ENCODE measurements at places on chromosomes 16 and 17. TPM values are rescaled to one million over a fixed set of nuclear protein-coding genes. Genes with fewer than 3 reads are reported as not detected.

DNA sequence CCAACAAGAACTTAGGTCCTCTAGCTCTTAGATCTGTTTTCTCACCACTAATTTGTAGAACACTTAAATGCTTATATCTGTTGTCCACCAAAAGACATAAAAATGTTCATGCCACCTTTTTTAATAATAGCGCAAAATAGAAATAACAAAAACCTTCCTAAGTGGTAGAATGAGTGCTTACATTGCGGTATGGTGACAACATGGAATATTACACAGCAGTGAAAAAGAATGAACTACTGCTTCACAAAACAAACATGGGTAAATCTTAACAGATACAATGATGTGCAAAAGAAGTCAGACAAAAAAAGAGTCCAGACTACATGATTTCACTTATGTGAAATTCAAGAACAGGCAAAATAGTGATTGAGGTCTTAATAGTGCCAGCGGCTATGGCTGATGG lies 351.1 kb downstream of the CA10 start:
- H3K36me3 ChIP-seq = no peaks in the 10 kb centered on the region
- H3K4me1 ChIP-seq = no peaks in the 10 kb centered on the region
- H3K27ac ChIP-seq = no peak overlapping the region
- DNase-seq = no peak

DNA sequence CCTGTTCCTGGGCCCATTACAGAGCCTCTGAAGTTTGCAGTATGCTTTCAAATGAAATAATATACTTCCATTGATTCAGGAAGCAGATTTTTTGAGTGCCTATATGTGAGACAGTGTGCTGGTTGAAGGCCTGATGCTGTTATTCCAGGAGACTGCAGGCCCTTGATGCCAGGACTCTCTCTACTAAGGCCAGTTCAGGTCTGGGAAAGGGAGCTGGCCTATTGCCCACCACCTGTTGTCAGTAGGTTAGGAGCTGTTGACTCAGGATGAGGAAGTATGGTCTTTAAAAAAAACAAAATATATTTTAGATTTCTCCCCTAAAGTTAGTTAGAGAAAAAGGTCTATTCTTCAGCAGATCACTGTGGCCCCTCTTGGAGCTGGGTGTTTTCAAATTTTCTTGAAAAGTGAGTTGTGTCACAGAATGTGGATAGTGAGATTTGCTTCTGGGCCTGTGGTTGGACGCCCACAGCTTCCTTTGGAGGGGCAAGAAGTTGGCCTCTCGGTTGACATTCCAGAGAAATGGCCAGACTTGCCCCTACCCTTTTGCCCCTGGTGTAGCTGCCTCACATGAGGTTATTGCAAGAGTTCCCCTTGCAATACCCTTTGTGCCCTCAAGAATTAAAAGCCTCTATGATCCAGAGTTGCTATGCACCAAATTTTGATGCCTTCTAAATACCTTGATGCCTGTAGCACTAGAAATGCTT lies 7.9 kb downstream of the ESRP2 start:
- peaks cover 14% of the 10 kb centered on the region for H3K4me1 ChIP-seq
- no peak overlapping the region for H3K4me3 ChIP-seq
- peaks cover 20% of the 10 kb centered on the region for H3K36me3 ChIP-seq
- H3K27me3 ChIP-seq = no peaks in the 10 kb centered on the region
- H3K27ac ChIP-seq = no peak overlapping the region

- H3K36me3 ChIP-seq = peaks cover 90% of the 10 kb centered on the region
- no peaks in the 10 kb centered on the region for H3K4me1 ChIP-seq
- no peak overlapping the region for H3K27ac ChIP-seq
- no peak overlapping the region for H3K4me3 ChIP-seq
- no peaks in the 10 kb centered on the region for H3K27me3 ChIP-seq
- DNase-seq = no peak
Observed at GRCh38 chr17:63819131-63819530, 8.1 kb upstream of the PSMC5 start.

DNA sequence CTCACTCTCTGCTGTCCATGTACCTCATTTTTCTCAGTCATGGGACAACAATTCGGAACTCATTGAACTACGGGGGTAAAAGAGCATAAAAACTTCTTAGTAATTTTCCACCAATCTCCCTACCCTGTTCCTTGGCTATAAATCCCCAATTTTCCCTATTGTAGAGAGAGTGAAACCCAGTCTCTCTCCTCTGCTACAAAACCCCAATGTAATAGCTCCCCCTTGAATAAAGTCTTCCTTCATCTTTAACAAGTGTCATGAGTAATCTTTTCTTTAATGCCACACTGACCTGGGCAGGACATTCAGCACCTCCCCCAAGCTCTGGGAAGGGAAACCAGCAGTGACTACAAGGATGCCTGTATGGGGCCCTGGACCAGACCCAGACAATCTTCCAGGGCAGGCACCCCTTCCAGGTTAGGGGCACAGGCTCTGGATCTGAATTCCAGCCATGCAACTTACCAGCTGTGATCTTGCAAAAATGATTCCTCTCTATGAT lies 10.2 kb upstream of the EIF1 start:
- no peak for DNase-seq
- H3K4me3 ChIP-seq = peak overlapping the region; percentile 25
- peak overlapping the region; percentile 70 for H3K27ac ChIP-seq
- no peaks in the 10 kb centered on the region for H3K27me3 ChIP-seq
- H3K36me3 ChIP-seq = no peaks in the 10 kb centered on the region

DNA sequence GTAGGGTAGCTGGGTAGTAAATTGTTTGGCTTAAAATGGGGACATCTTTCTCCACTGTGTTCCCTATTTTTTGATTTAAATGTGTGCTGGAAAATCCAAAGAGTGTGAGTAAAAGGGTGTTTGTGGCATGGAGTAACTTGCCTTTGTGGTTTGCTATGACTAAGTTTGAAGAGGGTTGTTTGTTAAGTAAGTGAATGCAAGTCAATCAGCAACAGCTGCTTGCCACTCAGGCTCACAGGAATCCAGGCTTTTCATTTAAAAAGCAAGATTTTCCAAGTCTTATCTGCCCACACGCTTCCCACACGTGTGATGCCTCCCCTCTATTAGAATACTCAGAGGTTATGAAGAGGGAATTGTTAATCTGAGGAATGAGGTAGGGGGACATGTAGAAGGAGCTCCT lies 847.7 kb upstream of the RBFOX1 start:
- peak; percentile 42 for DNase-seq
- H3K27ac ChIP-seq = no peak overlapping the region
- H3K27me3 ChIP-seq = no peaks in the 10 kb centered on the region
- H3K36me3 ChIP-seq = no peaks in the 10 kb centered on the region
- H3K4me1 ChIP-seq = no peaks in the 10 kb centered on the region
- H3K4me3 ChIP-seq = no peak overlapping the region

GRCh38 chr16:53816211-53816836 lies 112.4 kb downstream of the FTO start:
- H3K4me3 ChIP-seq = no peak overlapping the region
- no peak overlapping the region for H3K27ac ChIP-seq
- no peaks in the 10 kb centered on the region for H3K27me3 ChIP-seq
- H3K36me3 ChIP-seq = peaks cover 6% of the 10 kb centered on the region
- peaks cover 25% of the 10 kb centered on the region for H3K4me1 ChIP-seq

Gene NKD1
- 87.8 TPM for total RNA-seq

DNA sequence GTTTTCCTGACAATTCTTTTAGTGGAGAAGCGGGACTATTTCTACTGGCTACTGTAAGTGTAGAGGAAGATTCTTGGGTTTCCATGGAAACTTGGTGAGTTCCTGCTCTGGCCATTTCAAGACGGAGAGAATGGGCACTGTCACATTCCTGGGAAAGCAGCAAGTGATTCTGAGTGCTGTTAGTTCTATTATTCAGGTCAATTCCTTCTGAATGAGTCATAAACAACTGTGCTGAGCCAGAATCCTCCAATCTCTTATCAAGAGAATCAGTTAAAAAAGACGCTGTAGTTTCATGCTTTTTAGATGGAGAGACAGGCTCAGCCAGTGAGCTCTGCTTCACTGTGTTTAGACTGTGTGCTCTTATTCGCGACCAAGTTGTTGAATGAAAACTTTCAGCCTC lies 19.6 kb downstream of the AKAP10 start:
- no peak for DNase-seq
- peak overlapping the region; percentile 44 for H3K27ac ChIP-seq
- peaks cover 21% of the 10 kb centered on the region for H3K4me1 ChIP-seq
- H3K27me3 ChIP-seq = no peaks in the 10 kb centered on the region

GRCh38 chr17:9240659-9241370 lies 219.5 kb downstream of the NTN1 start:
- peak overlapping the region; percentile 65 for H3K4me3 ChIP-seq
- H3K27me3 ChIP-seq = no peaks in the 10 kb centered on the region
- peak; percentile 94 for DNase-seq
- H3K27ac ChIP-seq = peak overlapping the region; percentile 99
- no peaks in the 10 kb centered on the region for H3K36me3 ChIP-seq
- H3K4me1 ChIP-seq = peaks cover 46% of the 10 kb centered on the region

DNA sequence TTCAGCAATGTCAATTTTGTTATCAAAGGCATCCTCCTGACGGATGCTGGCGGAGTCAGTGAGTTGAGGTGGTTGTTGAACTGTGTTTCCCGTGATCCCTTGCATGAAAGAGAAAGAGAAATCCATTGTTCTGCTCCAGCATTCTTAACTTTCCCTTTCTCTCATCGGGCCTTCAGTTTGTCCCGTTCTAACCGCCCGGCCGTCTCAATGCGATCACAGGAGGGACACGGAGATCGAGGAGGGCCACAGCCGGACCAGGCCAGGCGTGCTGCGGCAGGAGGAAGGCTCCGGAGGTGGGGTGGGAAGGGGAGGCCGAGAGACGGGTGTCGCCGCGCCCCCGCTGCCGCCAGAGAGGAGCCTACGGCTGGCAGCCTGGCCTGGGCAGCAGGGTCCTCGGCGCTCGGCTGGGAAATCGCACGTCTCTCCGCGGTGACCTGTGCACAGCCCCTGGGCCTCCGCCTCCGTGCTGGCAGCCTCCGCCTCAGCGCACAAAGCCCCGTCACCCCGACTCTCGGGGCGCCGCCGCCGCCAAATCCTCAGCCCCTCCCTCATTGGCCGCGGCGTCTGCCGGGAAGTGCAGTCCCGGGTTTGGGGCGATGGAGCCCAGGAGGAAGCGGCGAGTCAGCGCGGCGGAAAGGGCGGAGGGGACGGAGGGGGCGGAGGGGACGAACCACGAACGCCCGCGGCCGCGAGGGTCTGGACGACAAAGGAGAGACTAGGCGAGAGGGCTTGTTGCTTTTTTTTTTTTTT lies 38.1 kb downstream of the SOST start:
- H3K27me3 ChIP-seq = no peaks in the 10 kb centered on the region
- H3K4me1 ChIP-seq = peaks cover 4% of the 10 kb centered on the region
- peak overlapping the region; percentile 73 for H3K4me3 ChIP-seq

GRCh38 chr16:12203780-12204351 lies 227.3 kb downstream of the SNX29 start:
- H3K4me3 ChIP-seq = no peak overlapping the region
- no peaks in the 10 kb centered on the region for H3K36me3 ChIP-seq
- no peak for DNase-seq
- no peaks in the 10 kb centered on the region for H3K4me1 ChIP-seq
- H3K27ac ChIP-seq = no peak overlapping the region
- no peaks in the 10 kb centered on the region for H3K27me3 ChIP-seq

DNA sequence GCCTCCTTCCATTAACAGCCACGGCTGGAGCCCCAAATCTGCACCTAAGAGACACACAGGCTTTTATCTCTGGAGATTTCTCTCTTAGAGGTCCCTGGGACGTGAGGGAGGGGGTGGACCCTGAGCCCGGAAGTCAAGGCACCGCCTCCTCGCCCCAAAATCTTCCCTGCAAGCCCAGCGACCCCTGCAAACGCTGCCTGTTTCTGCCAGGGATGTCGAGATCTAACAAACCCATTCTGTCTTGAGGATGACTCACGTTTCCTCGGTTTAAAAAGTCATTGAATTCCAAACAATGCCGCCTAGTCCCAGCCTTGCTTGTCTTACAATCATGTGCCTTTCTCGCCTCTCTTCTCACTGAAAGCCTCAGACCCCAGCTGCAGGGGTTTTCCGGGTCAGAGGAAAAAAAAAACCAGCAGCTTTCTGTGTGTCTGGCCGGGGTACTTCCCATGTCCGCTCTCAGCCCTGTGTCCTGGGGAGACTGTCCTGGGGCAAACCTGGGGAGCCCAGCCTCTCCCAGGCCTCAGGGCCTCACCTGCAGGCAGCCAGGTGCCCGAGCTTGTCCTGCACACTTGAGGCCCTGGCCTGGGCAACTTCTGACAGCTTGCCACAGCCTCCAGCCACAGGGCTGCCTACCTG lies 15.4 kb downstream of the ARL2BP start:
- peaks cover 16% of the 10 kb centered on the region for H3K36me3 ChIP-seq
- peaks cover 9% of the 10 kb centered on the region for H3K4me1 ChIP-seq
- no peaks in the 10 kb centered on the region for H3K27me3 ChIP-seq
- H3K4me3 ChIP-seq = no peak overlapping the region
- no peak for DNase-seq

DNA sequence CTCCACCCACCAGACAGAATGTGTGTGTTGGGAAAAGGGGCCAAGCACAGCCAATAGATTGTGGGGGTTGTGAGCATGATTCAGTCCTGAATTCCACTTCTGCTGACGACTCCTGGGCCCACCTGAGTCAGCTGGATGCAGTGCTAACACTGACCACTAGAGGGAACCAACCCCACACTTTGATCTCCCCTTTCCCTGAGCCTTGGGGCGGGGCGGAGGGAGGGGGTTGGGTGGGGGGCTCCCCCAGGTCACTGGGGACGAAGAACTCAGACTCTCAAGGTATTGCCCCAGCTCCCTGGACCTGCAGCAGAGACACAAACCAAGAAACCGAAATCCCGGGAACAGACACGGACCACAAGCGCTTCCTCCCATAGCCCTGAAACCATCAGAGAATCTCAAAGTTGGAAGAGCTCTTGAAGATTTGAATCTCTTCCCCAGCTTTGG lies 621 bp upstream of the CSHL1 start:
- H3K27me3 ChIP-seq = peaks cover 14% of the 10 kb centered on the region
- no peaks in the 10 kb centered on the region for H3K36me3 ChIP-seq
- peaks cover 5% of the 10 kb centered on the region for H3K4me1 ChIP-seq
- H3K4me3 ChIP-seq = no peak overlapping the region
- H3K27ac ChIP-seq = no peak overlapping the region

DNA sequence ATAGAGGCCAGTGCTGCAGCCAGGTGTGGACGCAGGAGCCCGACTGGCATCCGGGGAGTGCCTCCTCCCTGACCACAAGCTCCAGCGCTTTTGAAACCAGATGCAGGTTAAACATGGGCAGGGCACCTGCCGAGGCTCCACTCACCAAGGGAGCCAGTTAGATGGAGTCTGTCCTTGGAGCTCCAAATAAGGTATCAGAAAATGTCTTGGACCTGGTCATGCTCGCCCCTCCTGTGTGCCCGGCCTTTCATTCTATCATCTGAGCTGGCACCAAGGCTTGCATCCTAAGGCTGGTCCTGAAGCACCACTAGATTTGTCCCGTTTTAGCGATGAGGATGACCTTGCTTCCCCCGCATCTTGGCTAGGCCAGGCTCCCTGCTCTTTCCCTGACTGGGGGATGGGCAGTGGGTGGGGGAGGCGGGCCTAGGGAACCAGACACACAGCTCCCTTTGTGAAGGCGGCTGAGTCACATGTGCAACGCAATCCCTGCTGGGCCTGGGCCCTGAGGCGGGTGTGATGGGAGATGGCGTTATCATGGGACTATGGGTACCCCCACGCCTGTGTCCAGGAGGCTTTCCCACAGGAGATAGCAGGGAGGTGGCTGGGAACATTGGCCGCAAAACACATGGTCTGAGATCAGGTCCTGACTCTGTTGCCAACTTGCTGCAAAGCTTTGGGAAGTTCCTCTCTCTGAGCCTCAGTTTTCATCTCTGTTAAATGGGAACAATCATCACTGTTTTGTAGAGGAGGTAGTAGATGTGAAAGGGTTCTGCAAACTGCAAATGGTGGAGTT lies 5.0 kb upstream of the ADGRG1 start:
- H3K27me3 ChIP-seq = no peaks in the 10 kb centered on the region
- H3K27ac ChIP-seq = no peak overlapping the region
- H3K36me3 ChIP-seq = no peaks in the 10 kb centered on the region
- no peak overlapping the region for H3K4me3 ChIP-seq
- no peak for DNase-seq

GRCh38 chr16:66618588-66619375 lies 14.3 kb downstream of the CMTM3 start:
- H3K27me3 ChIP-seq = no peaks in the 10 kb centered on the region
- peaks cover 44% of the 10 kb centered on the region for H3K36me3 ChIP-seq
- H3K4me3 ChIP-seq = no peak overlapping the region
- peaks cover 15% of the 10 kb centered on the region for H3K4me1 ChIP-seq
- H3K27ac ChIP-seq = no peak overlapping the region
